SK-N-MC (cell line): ENCODE measurements at places on chromosomes 12 and 14.

DNA sequence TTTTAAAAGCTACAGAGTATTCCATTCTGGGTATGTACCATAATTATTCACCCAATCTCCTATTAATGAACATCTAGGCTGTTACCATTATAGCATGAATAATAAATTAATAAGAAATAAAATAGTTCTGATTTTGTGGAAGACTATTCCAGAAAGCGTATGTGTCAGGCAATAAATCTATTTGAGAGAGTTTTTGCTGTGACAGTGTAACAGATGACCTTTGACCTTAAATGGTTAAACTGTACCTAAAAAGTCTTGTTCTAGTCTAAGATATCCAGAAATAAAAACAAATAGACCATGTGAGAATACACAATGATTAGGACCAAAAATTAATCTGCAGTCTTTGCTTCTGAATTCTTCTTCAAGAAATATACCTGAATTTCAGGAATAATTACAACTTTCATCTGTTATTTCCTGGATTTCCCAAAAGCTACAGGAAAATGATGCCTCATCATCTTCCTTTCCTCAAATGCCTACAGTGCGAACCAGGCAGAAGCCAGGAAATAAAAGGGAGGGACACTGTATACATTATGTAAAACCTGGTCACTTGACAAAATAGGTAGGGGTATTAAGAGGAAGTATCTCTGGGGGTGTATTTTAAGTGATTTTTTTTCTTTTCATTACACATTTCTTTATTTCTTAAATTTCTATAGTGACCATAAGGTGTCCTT is 7.3 kb downstream of the TM7SF3 start:
- no peak for DNase-seq

DNA sequence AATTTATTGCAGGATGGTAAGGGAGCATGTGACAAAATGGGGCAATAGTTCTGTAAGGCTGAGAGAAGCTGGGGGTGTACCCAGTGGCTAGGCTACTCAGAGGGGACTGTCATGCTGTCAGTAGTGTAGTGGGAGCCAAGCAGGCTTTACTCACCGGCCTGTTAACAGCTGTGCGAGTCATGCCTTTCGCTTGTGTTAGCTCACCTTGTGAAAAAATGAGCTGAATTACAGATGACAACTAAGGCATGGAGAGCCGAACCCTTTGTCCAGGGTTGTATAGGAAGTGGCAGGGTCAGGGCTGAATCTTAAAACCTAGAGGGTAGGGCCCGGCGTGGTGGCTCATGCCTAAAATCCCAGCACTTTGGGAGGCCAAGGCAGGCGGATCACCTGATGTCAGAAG is 37.9 kb downstream of the SH2B3 start:
- no peak for DNase-seq

- DNase-seq, result no peak
Observed at GRCh38 chr12:22865822-22866221, 240.9 kb downstream of the ETNK1 start.

DNA sequence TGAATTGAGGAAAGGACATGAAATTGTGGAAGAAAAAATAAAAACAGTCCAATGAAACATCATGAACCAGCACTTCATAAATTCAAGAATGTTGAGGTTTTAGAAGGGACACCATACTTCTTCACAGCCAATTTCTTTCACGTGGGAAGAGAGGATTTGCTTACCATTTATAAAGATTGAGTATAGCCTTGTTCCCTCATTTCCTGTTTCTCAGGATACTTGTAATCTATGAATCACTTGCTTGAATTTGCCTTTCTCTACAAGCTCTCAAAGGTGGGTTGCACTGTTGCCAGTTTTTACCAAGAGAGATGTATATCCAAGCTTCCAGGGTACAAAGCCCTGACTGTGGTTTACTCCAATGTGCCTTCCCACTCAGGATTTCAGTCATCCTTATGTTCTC is 116.1 kb downstream of the DUSP6 start:
- no peak for DNase-seq

DNA sequence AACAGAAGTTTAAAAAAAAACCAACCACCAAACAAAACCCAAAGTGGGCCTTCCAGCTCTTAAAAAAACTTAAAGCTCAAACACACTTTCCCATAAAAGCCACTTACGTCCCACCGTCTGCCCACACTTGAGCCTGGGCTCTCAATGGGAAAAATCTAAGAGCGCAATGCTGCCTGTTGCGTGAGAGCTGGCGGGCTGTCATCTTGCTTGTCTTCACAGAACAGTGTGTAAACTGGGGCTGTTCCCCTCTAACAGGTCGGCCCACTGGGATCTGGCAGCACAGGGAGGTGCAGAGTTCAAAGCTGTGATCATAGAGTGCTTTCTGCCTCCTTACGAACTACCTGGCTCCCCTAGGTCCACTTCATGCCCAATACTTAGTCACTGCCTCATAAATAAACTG is 80.0 kb downstream of the DICER1 start:
- no peak for DNase-seq

GRCh38 chr12:67386869-67387565 is 117.9 kb downstream of the CAND1 start:
- no peak for DNase-seq

GRCh38 chr14:56812364-56813141 is 2.3 kb upstream of the OTX2 start:
- no peak for DNase-seq

- no peak for DNase-seq
Observed at GRCh38 chr12:42786400-42787148, 197.0 kb upstream of the PRICKLE1 start.

DNA sequence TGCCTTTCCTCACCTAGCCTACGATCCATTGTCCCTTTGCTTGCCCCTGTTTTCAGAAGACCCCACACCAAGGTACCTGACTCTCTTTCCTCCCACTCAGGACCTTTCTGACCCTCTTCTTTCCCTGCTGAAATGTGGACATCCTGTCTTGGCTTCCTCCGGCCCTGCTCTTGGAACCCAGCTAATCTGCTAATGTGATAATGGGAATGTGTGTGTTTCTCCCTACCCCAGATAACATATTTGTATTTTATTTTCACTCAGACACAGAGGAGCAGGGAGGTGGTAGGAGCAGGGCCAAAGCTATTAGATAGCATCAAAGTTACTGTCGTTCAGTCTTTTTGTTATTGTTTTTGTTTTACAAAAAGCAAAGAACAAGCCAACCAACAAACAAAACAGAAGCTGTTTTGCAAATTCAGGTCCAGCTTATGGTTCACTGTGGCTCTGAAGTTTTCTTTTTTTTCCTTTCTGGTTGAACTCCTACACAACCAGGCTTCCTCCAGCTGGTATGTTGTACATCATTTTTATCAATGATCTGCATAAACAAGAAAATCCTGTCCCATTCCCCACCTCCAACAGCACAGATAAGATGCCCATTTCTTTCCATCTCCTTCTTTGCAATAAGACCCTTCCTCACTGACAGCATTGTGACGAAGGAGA is 137.3 kb downstream of the C12orf75 start:
- DNase-seq, result no peak

- DNase-seq, result no peak
Observed at GRCh38 chr14:95520346-95520745, 3.9 kb upstream of the SYNE3 start.

DNA sequence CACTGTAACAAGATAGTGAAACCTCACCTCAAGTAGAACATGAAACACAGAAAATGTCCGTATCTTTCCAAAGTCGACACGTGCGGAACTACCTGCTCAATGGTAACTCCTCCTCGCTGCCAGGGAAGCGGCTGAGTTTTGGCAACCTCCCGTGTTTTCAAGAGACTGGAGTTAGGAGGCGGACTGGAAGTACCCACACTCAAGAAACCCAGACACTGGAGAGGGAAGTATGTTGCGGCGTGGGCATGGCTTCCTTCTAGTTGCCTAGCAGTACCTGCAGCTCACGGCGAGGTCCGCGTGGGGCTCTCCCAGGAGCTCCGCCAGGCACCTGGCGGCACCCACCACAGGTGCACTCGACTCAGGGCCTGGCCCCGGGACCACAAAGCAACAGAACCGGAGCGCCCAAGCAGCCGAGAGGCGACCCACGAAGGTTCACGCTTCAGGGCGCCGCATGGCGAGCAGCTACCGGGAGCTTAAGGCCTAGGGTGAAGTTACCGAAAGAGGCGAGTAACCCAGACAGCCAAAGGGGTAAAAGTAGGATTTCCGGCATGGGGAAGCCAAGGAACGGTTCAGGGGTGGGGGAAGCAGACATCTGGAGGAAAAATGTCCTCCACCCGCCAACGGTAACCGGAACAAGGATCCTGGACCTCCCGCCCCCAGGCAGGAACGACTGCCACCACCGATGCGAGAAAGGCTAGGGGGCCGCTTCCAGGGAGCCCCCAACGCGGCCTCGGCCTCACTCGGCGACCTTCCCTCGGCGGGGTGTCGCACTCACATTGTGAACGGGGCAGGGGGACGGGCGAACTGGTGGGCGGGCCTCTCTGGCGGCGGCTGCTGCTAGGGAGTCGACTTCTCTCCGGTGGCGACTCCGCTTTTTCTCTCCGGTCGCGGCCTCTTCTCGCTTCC is 608 bp downstream of the PTGES3 start:
- DNase-seq, result no peak

DNA sequence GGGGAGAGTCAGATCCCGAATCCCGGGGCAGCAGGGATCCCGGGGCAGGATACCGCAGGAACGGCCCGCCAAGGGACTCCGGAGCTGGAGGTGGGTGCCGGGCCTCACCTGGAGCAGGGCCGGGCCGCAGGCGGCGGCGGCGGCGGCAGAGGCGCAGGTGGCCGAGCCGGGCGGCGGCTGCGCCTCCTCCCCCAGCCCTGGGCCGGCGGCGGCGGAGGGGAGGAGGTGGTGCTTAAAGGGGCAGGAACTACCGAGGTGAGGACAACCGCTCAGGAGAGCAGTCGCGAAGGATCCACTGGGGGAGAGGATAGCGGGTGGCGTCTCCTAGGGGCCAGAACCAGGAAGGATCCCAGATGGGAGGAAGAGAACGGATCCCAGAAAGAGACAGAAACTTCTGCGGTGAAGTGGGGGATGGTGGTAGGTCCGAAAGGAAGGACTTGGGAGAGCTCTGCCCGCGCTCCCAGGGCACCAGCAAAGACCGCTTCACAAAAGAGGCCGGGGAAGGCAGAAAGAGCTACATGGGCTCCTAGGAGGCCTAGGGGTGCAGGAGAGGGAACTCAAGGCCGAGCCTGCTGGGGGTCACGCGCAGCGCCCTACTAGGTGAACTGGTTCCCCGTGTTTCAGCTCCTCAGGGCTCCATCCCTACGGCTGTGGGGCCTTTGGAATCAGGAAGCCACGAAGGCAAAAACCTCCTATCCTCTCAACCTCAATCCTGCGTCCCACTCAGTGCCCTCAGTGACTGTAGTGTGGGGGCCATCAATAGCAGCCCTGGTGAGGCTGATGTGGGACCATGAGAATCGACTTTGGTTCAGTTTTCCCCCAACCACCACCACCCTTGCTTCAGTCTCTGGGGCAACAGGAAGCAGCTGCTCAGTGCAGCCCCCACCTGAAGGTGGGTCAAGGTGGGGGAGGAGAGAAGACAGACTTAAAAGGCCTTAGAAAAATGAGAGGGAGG is 5.0 kb upstream of the BAZ2A start:
- DNase-seq, result no peak

GRCh38 chr14:101867854-101868253 is 96.5 kb upstream of the DYNC1H1 start:
- no peak for DNase-seq

GRCh38 chr14:96204151-96205058 is at the start of gene BDKRB2:
Gene BDKRB2 (plus strand): TSS chr14:96204839. CDS start chr14:96237108, 32,269 bp downstream.
- no peak for DNase-seq

- DNase-seq, result no peak
Observed at GRCh38 chr14:21960636-21961035, 287.0 kb upstream of the OR4E1 start.

GRCh38 chr14:59464486-59465315 is 479 bp downstream of the GPR135 start:
- no peak for DNase-seq

- no peak for DNase-seq
Observed at GRCh38 chr12:7966563-7966962, 30.6 kb upstream of the SLC2A3 start.

- no peak for DNase-seq
Observed at GRCh38 chr14:71582705-71583104, 349.5 kb upstream of the RGS6 start.

GRCh38 chr12:126534495-126534894 is 1469.3 kb downstream of the AACS start:
- DNase-seq, result no peak

DNA sequence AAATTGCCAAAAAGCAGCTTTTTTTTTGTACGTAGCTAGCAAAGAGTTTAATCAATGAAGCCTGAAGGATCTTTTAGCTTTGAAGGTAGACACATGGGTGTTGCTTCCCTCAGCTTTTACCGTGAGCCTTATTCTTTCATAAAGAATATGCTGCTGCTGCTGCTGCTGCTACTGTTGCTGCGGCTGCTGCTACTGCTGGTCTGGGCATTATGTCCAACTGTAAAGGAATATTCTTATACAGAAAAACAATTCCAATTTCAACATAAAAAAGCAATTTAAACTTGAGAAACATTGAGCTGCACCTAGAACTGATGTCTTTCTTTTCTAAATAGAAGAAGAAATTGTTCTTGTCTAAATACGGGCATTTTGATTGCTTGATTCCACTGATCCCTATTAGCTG is 38.9 kb upstream of the PPP1R12A start:
- no peak for DNase-seq

- DNase-seq, result no peak
Observed at GRCh38 chr12:8867009-8867408, 44.6 kb downstream of the A2ML1 start.

DNA sequence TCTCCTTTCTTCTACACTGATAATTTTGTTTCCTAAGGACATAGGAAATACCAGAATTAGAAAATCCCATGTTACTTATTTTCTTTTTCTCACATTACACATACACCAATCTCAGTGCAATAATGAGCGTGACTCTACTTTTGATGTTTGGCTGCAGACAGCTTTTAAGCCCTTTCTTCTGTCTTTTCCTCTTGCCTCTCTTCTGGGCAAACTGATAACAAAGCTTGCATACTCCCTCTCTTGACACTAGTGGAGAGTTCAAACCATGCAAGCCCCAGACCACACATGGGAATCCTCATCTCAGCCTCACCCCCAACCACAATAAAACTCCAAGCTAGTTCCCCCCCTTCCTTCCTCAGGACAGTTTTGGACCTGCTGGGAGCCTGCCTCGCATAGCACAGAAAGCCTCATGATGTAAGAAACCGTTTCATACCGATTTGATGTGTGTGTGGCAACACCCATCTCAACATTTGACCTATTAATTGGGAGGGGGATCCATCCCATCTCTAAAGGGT is 161.9 kb downstream of the EMP1 start:
- no peak for DNase-seq

DNA sequence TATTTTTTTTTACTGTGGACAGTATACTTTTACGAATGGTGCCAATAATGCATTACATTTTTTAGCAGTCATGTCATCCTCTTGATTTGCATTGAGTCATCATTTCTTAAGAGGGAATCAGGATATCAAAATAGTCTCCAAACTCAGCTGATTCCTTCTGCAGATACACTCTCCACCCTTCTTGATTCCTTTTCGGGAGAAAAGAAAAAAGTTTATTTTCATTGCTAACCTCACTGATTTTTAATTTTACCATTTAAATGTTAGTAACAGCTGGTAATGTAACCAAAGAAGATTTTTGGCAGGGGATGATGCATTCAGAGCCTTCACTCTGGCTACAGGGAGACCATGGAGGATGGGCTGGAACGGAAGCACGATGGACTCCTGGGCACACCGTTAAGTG is 47.5 kb downstream of the MRPL42 start:
- no peak for DNase-seq

GRCh38 chr12:126681676-126682075 is 1585.3 kb upstream of the TMEM132C start:
- DNase-seq, result no peak
